Activated T-helper 1 cell treated with anti-CD3 and anti-CD28 coated beads, Interleukin-2, amount 50 U/mL, for 16 hours (primary cell): ENCODE measurements at places on chromosomes 11 and 22.

GRCh38 chr11:76602431-76602861 is 68.1 kb downstream of the LRRC32 start:
- no peak for DNase-seq

GRCh38 chr11:60161107-60161506 is 21.8 kb downstream of the MS4A6A start:
- DNase-seq: no peak

GRCh38 chr11:36088266-36088972 is 144.6 kb downstream of the LDLRAD3 start:
- no peak for DNase-seq

DNA sequence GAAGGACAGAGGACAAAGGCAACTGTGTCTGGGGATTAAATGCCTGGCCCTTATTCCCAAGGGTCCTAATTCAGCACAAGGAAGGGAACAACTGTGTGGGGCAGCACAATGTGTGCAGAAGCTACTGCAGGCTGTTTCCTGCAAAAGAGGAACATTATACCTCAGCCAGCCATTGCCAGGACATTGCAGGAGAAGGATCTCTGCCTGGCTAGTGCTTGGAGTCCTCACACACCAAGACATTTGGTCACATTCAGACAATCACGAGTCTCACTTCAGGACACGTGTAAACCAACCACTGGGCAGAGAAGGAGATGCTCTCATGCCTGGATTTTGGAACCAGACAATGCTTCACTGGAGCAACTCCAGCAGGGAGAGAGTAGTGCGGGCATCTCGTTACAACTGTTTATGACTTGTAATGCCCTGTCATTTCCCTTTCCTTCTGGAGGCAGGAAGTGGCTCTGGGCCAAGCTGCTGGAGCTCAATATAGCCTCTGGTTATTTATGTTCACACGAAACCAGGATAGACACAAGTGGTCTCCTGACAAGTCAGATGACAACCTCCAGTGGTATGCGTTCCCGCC is 23.9 kb upstream of the ZC3H12C start:
- DNase-seq: no peak

- DNase-seq: no peak
Measured at GRCh38 chr11:95723361-95723942, 66.1 kb downstream of the FAM76B start.

- no peak for DNase-seq
Measured at GRCh38 chr11:650482-650881, 13.4 kb downstream of the DRD4 start.

DNA sequence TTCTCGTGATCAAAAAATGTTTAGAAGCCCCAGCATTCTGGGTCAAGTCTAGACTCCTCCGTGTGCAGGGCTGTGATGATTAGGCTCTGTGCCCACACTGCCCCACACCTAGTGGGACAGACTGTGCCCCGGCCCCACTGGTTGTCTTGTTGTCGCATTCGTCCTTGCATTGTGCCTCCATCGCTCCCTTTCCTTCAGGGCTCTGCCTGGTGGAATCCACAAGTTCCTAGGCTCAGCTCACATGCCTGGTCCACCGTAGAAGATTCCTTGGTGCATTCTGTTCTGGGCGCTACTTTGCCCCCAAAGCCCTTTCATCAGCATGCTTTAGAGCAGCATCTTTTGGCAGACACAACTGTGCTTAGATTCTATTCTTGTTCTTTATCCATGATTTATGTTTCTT is 23.5 kb upstream of the THY1 start:
- DNase-seq: no peak

DNA sequence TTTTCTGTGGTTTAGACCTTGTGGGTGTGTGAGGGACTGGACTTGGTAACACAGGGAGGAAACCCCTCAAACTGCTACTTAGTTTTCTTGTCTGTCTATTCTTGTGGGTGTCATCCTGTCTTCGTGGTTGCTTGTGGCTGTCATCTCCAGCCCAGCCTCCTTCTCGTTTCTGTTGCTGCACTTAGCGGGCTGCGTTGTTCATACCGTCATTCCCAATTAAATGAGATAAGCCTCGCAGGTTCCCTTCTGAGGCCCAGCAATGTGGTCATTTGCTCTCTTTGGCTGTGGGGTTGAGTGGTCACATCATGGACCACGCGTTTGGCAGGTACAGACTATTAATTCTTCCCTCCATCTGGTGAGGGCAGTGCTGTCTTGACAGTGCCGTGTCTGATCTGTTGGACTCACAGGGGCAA is 18.8 kb downstream of the PANX1 start:
- DNase-seq: no peak

GRCh38 chr22:31750365-31751284 is 693 bp upstream of the PRR14L start:
- no peak for DNase-seq

DNA sequence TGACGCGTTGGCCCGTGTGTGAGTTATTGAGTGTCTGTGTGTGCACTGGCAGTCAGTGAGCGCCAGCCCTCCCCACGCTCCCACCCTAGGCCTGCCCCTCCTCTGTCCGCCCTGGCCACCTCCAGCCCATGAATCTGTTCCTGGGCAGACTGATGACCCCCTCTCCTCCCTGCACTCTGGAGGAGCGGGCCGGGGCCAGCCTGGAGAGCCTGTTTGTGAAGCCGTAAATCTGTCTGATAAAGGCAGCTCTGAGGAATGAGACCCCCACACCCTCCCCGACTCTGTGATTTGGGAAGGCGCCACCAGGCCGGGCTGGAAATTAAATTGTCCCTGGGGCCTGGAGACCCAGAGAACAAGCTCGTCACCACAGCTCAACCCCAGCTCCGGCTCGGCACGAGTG is 8.6 kb downstream of the TSSC4 start:
- no peak for DNase-seq

DNA sequence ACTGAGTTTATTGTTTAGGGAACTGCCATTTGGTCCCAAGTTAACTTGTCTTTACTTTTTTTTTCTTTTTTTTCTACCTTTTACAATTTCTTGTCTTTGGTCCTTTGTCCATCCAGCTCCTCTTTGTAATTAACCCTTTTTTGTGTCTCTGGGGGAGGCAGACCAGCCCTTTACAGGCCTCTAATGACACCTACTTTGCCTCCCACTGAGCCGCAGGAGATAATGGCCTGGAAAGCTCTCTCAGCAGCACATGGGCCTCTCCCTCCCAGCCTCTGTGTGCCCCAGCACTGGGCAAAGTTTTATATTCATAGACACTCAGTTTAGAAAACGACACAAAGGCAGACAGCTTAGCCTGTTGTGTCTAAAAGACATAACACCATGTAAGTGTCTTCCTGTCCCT is 480.4 kb downstream of the SOX6 start:
- DNase-seq: no peak

DNA sequence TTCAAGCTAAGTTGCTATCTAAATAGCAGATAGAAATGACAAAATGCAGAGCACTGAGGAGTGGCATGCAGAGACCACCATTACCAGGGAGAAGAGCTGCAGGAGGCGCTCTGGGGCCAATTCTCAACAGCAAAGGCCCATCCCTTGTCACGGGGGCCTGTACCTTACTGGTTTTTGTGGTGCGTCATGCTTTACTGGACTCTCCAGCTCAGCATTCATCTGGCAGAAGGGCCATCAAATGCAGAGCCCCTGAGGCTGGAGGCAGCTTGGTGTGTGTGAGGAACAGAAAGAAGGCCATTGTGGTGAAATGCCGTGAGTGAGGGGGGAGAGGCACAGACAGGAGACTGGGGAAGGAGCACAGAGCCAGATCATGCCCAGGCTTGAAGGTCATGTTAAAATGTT is 56.5 kb upstream of the NAV2 start:
- DNase-seq: no peak

DNA sequence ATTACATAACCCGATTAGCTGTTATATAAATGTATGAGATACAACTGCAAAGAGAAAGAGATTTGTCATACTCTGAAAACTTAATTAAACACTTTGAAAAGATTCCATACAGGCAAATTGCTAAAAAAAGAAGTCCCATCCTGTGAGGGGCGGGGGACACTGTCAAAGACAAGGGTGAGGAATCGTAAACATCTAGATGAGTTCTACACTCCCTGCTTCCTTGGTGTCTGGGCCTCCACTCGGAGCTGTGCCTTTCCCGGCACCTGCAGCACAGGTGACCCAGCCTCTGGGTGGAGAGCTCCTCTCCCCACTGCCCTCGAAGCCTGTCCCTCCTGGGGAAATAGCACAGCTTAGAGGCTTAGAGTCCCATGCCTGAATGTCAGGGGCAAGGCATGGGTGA is 69.2 kb upstream of the CRYBB3 start:
- no peak for DNase-seq
